Stimulated activated CD4-positive, alpha-beta T cell treated with anti-CD3 and anti-CD28 coated beads, Interleukin-2, amount 100 ng/mL, for 4 hours (primary cell): ENCODE measurements at places on chromosomes 12 and 14.

DNA sequence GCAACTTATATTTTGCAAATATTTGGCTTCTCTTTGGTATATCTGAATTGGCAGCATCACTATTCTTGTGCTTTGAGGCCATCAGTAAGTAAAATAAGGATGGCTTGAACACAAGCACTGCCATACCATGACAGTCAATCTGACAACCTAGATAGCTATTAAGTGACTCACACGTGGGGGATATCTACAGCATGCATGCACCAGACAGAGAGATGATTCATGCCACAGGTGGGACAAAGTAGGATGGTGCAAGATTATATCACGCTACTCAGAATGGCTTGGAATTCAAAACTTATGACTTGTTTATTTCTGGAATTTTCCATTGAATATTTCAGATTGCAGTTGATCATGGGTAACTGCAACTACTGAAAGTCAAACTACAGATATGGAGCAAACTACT, 675.6 kb upstream of the MDGA2 start:
- DNase-seq = no peak

- no peak for DNase-seq
Measured at GRCh38 chr14:54478636-54479215, 10.1 kb downstream of the GMFB start.

GRCh38 chr14:61280526-61281185, 482 bp downstream of the TMEM30B start:
- DNase-seq = peak; percentile 72

- no peak for DNase-seq
Measured at GRCh38 chr12:97417568-97418218, 44.9 kb upstream of the RMST start.

DNA sequence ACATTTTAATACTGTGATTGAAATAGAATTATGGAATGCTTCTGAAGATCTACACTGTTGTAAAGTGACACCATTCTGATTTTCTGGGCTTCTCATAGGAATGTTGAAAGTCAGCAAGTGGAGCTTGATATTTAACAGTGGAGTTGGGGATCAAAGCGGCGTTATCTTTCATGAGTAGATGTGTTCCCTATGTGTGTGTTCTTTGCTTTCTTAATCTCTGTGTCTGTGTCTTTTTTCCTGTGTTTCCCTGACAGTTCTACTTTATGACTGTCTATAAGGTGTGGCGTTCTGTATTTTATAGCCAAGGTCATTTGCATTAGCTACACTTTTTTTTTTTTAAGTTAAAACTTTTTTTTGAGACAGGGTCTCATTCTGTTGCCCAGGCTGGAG, 24.7 kb downstream of the SYNE2 start:
- no peak for DNase-seq
